K562 (cell line): ENCODE measurements at places on chromosomes 4 and X. TPM values are rescaled to one million over a fixed set of nuclear protein-coding genes. Genes with fewer than 3 reads are reported as not detected.
A peak's percentile ranks its signal among the peaks of the same experiment; 100 is the strongest.

The ACE2 gene
- not detected in 2 replicates for total RNA-seq

GRCh38 chrX:110268886-110269285 lies 49.0 kb downstream of the AMMECR1 start:
- no peaks in the 10 kb centered on the region for H3K27me3 ChIP-seq
- no peak for DNase-seq
- no peaks in the 10 kb centered on the region for H3K4me1 ChIP-seq

GRCh38 chr4:27360790-27361267 lies 500.2 kb downstream of the STIM2 start:
- no peaks in the 10 kb centered on the region for H3K4me1 ChIP-seq
- H3K4me3 ChIP-seq, result no peak overlapping the region
- DNase-seq, result no peak
- H3K27me3 ChIP-seq, result no peaks in the 10 kb centered on the region

The NLRP2B gene
- not detected in 2 replicates for total RNA-seq

GRCh38 chr4:78870056-78870455 lies 69.2 kb downstream of the PAQR3 start:
- no peak overlapping the region for H3K4me3 ChIP-seq
- H3K36me3 ChIP-seq, result peaks cover 97% of the 10 kb centered on the region
- no peak for DNase-seq
- no peaks in the 10 kb centered on the region for H3K27me3 ChIP-seq
- H3K4me1 ChIP-seq, result no peaks in the 10 kb centered on the region

DNA sequence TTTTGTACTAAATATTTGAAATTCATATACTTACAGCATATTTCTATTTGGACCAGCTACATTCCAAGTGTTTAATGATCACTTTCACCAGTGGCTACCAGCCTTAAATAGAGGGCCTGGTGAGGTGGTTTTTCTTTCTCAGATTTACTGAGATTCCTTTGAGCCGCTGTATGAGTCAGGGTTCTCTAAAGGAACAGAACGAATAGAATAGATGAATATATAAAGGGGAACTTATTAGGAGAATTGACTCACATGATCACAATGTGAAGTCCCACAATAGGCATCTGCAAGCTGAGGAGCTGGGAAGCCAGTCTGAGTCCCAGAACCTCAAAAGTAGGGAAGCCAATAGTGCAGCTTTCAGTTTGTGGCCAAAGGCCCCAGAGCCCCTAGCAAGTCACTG lies 146.2 kb upstream of the TLL1 start:
- H3K27me3 ChIP-seq, result no peaks in the 10 kb centered on the region
- no peak overlapping the region for H3K4me3 ChIP-seq
- no peak overlapping the region for H3K27ac ChIP-seq
- H3K36me3 ChIP-seq, result no peaks in the 10 kb centered on the region

DNA sequence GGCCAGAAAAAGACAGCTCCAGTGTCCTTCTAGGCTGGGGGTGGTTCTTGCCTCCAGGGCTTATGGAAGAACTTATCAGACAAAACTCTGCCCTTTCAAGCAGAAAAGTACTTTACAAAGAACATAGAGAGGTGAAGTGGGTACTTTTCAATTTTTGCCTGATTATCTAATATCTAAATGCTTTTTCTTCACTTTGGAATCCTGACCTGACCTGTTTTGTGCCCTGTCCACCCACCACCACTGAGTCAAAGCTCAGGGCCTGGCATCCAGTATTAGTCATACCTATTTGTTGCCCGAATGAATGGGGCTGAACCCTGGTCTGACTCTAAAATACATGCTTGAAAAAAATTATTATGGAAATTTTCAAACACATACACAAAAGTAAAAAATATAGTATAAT lies 37.2 kb downstream of the RTL9 start:
- H3K27ac ChIP-seq, result no peak overlapping the region; the same call in 2 of the 3 replicates
- no peak for DNase-seq
- H3K36me3 ChIP-seq, result no peaks in the 10 kb centered on the region
- H3K4me1 ChIP-seq, result peaks cover 10% of the 10 kb centered on the region
- no peak overlapping the region for H3K4me3 ChIP-seq

The CT45A10 gene
- 107 and 108 TPM in 2 replicates for total RNA-seq

The ARHGAP36 gene
- total RNA-seq, result not detected in 2 replicates

DNA sequence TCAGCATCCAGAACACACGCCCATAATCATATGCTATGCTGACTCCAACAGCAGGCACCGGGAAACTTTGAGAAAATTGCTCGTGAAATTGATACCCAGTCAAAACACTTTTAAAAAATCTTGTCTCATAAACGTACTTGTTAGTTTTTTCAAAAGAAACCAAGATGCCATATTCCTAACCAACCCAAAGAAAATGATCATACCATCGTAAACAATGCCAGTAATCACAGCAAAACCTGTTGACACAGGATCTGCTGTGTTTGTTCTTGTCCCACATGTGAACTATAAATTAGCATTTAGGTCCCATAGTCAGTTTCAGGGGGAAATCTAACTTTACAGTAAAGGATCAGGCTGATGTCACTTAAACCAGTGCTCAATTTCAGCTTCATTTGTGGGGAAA lies 23.0 kb downstream of the PRSS12 start:
- no peaks in the 10 kb centered on the region for H3K27me3 ChIP-seq
- no peaks in the 10 kb centered on the region for H3K4me1 ChIP-seq
- no peak overlapping the region for H3K27ac ChIP-seq
- H3K4me3 ChIP-seq, result no peak overlapping the region
- no peak for DNase-seq

The RAB33A gene
- 0.20 TPM in 1 of 2 replicates, not detected in the other for total RNA-seq

GRCh38 chrX:150038315-150038714 lies 100.0 kb upstream of the EOLA2 start:
- no peaks in the 10 kb centered on the region for H3K36me3 ChIP-seq
- no peak for DNase-seq
- H3K27me3 ChIP-seq, result no peaks in the 10 kb centered on the region
- no peaks in the 10 kb centered on the region for H3K4me1 ChIP-seq

The MAGEB1 gene
- 32.6 and 32.8 TPM in 2 replicates for total RNA-seq

The ACOT9 gene
- total RNA-seq, result 35.3 and 38.6 TPM in 2 replicates

The SERPINA7 gene
- total RNA-seq, result not detected in 2 replicates

GRCh38 chr4:51853027-51853682 lies 10.2 kb downstream of the DCUN1D4 start:
- peaks cover 27% of the 10 kb centered on the region; the same call in 2 of the 3 replicates for H3K36me3 ChIP-seq
- 0 out of 3 replicates have a peak overlapping the region, but pooled peaks have one; percentile 13 for H3K27ac ChIP-seq
- H3K27me3 ChIP-seq, result no peaks in the 10 kb centered on the region
- no peak for DNase-seq
- H3K4me1 ChIP-seq, result peaks cover 18% of the 10 kb centered on the region

GRCh38 chrX:119407681-119408080 lies 8.5 kb downstream of the SLC25A43 start:
- peaks cover 18% of the 10 kb centered on the region for H3K4me1 ChIP-seq
- no peaks in the 10 kb centered on the region for H3K27me3 ChIP-seq
- no peak overlapping the region for H3K27ac ChIP-seq
- no peak overlapping the region for H3K4me3 ChIP-seq
- no peak for DNase-seq
- H3K36me3 ChIP-seq, result no peaks in the 10 kb centered on the region; the same call in 2 of the 3 replicates

GRCh38 chr4:172521248-172521647 lies 647.4 kb upstream of the GALNT7 start:
- no peaks in the 10 kb centered on the region for H3K4me1 ChIP-seq
- H3K27me3 ChIP-seq, result no peaks in the 10 kb centered on the region
- DNase-seq, result no peak

DNA sequence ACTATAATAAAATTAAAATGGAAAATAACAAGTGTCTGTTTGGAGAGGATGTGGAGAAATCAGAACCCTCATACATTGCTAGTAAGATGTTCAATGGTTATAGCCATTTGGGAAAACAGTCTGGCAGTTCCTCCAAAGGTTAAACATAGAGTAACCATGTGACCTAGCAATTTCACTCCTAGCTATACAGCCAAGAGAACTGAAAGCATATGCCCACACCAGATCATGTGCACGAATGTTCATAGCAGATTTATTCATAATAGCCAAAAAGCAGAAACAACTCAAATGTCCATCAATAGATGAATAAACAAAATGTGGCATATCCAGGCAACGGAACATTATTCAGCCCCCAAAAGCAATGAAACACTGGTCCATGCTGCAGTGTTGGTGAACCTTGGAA lies 9.4 kb upstream of the CCNQ start:
- peaks cover 21% of the 10 kb centered on the region for H3K4me1 ChIP-seq
- H3K4me3 ChIP-seq, result no peak overlapping the region
- no peaks in the 10 kb centered on the region for H3K36me3 ChIP-seq
- H3K27me3 ChIP-seq, result peaks cover 21% of the 10 kb centered on the region
- DNase-seq, result no peak
- no peak overlapping the region for H3K27ac ChIP-seq

DNA sequence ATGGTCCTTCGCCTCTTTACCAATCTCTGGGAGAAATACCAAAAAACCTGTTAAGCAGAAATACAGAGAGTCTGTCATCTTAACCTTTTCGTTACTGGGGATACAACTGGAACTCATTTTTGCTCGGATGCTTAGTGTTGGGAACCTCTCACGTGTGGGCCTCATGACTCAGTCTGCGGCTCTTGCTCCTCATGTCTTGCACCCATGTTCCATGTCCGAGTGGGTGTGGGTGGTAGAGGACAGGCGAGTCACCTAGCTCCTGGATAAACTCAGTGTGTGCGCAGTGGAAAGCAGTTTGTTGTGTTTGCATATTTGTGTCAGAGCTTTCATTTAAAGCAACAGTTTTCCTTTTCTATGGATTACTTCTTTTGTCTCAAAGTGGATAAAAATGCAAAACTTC lies 70.6 kb downstream of the TNIP2 start:
- DNase-seq, result no peak
- peaks cover 74% of the 10 kb centered on the region for H3K36me3 ChIP-seq
- H3K4me1 ChIP-seq, result no peaks in the 10 kb centered on the region
- no peak overlapping the region for H3K27ac ChIP-seq

DNA sequence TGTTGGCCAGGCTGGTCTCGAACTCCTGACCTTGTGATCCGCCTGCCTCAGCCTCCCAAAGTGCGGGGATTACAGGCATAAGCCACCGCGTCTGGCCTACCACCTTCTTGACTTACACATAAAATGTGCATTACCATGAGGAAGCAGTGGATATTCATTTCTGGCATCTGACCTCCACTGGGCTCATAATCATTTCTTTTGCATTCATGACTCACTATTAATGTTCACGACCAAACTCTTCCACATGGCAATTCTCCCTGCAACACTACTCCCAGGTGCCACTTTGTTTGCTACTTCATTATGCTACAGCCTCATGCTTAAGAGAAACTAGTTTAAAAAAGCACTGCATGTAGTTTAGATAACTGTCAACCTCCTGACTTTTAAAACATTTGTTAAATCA lies 22.7 kb downstream of the RASGEF1B start:
- no peaks in the 10 kb centered on the region for H3K27me3 ChIP-seq
- H3K4me1 ChIP-seq, result peaks cover 6% of the 10 kb centered on the region
- no peak overlapping the region for H3K4me3 ChIP-seq
- DNase-seq, result no peak
- H3K27ac ChIP-seq, result no peak overlapping the region

- no peak for DNase-seq
- peaks cover 4% of the 10 kb centered on the region for H3K4me1 ChIP-seq
- H3K27me3 ChIP-seq, result no peaks in the 10 kb centered on the region
- H3K36me3 ChIP-seq, result no peaks in the 10 kb centered on the region; the same call in 2 of the 3 replicates
- no peak overlapping the region for H3K4me3 ChIP-seq
- H3K27ac ChIP-seq, result no peak overlapping the region
Measured at GRCh38 chr4:184437565-184438265, 36.6 kb downstream of the IRF2 start.

The TMEM185A gene
- 6.8 and 8.8 TPM in 2 replicates for total RNA-seq

GRCh38 chr4:79823148-79823763 lies 249.8 kb downstream of the ANTXR2 start:
- H3K4me3 ChIP-seq, result no peak overlapping the region
- no peak for DNase-seq
- H3K36me3 ChIP-seq, result no peaks in the 10 kb centered on the region

DNA sequence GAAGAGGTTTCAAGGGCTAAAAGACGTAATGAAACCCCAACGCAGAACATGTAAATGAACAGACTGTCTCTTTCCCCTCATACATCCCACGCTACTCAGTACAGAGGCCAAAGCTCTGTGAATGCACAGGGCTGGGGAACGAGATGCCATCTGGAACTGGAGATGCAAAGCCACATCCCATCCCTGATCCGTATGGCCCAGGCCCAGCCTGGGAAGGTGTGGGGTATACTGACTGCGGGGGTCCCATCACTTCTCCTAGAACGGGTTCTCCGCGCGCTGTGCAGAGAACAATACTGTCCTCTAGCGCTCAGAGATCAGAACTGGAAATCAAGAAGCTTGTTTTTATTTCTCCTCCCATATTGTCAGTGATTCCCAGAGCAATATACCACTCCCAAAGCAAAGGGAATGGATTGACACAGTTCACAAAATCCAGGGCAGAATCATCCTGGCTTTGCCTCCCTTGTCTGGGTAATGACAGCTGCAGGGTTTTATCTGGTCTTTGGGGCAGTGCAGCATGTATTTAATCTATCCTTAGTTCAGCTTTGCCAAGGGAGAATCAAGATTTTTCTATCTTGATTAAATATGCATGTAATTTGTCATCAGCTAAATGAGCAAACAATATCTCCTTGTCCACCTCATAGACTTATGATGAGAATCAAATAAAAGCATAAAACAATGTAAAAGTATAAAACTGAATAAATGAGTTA lies 47.3 kb upstream of the TLR3 start:
- H3K36me3 ChIP-seq, result no peaks in the 10 kb centered on the region
- H3K4me3 ChIP-seq, result no peak overlapping the region
- peaks cover 43% of the 10 kb centered on the region for H3K27me3 ChIP-seq
- peak; percentile 7 for DNase-seq
- no peak overlapping the region for H3K27ac ChIP-seq

The ATOH1 gene
- total RNA-seq, result not detected in 2 replicates
